HEK293T (cell line): ENCODE measurements at places on chromosomes 4 and X.
A peak's percentile ranks its signal among the peaks of the same experiment; 100 is the strongest.

GRCh38 chr4:169151671-169152070 is 119.1 kb downstream of the SH3RF1 start:
- DNase-seq, result no peak

DNA sequence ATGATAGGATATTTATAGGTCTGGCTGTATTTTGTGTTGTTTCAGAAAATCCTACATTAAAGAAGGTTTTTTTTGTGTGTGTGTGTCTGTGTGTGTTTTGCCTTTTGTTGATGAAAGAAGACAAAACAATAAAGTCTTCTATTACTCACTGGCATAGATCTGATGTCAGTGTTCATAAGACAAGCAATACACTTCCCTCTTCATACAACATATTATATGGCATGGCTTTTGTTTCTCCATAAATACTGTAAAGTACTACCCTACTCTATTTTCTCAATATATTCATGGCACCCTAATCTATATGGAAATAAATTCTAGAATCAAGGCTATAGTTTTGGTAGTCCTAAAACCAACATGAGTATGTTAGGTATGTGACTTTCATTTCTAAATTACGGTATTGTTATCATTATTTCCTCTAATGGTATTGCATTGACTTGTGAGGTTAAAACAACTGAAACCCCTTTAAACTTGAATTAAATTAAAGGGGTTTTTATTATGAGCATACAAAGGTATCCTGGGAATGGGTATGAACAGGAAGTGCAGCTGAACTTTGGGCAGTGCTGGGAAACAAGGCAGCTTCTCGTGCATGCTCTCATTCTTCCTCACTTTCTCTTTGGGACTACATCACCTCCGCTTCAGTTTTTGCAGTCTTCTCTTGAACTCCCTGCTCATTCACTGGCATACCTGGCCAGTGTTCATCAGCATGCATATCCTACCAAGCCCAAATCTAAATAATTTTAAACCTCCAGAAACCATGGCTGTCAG is 70.5 kb upstream of the PRSS48 start:
- no peak for DNase-seq

GRCh38 chr4:155665054-155665453 is 1.6 kb upstream of the GUCY1A1 start:
- DNase-seq, result no peak

DNA sequence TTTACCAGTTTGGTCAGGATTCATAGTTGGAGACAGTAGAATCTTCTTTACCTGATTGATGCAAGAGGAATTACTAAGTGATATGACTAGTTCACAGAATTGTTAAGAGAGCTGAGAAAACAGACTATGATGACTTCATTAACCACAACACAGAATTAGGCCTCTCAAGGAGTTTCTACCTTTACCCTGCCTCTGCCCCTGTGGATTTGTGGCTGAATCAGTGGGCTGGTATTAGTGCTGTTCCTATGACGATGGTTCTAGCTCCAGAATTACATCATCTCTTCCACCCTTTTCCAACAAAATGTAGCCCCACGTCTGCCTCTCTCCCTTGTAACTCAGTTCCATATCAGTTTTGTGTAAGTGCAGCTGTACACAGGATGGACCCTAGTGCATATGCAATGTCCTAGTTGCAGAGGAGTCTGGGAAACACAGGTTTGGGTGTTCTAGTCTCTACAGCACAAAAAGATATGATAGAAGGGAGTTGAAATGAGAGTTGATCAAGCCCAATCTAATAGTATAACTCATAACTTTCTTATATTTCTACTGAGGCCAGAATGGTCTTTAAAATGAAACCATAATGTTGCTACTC is 99.3 kb downstream of the ANXA5 start:
- no peak for DNase-seq

DNA sequence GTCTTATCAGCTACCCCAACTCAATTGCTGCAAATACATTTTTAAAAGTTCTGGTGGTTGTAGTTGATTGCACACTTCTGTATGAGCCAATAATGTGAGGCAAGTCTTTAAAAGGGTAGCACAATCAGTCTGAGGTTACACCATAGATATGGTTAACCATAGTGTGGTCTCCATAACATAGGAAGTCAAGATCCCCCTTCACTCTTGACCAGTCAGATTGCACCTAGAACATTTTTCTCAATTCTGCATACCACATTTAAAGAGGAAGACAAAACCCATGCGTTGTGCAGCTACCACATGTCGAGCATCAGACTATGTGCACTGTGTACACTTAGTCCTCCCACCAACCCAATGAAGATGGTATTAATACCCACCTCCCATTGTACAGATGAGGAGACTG is 26.5 kb upstream of the CYBB start:
- no peak for DNase-seq

DNA sequence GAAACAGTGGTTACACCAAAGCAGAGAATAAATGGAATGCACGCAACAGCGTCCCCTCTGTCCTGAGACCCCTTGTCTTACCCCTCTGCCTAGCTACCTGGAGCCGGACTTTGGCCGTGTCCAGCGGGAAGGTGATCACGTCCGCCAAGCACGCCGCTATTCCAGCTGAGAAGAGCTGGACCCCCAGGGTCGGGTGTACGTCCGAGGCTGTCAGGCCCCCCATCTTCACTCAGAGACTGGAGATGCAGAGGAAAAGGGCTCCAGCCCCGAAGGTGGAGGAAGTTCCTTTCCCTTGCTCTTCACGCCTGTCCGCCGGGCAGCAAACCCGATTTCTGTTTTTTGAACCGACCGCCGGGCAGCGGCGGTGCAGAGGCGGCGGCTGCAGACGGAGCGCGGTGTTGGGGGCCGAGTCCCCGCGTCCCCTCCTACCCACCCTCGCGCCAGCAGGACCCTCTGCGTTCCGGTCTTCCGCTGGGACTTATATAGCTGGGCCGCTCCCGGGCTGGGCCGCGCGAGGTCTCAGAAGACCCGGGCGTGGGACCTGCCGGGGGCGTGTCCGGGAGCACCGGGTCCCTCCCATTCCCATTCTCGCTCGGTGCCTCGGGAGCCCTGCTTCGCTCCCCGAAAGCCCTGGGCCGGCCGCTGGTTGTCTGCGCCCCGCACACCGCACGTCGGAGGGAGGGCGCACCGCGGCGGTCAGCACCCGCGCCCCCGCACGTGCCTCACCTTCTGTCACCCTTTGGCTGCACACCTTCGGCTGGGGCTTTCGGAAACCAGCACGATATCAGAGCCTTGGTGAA is at the start of gene UCP1:
UCP1 (minus strand) TSS at position 455 of the 800 bp plus-strand sequence; CDS start at position 223, 232 bp downstream.
- no peak for DNase-seq

- peak; percentile 72 for DNase-seq
Observed at GRCh38 chr4:183960046-183960420, 54.9 kb downstream of the STOX2 start.

GRCh38 chrX:105821471-105822121 is 743 bp upstream of the NRK start:
- DNase-seq, result peak; percentile 11
